ENCODE measurements at places on chromosomes 2 and 18.

GRCh38 chr2:197198890-197199289 is 111.7 kb downstream of the ANKRD44 start:
- DNase-seq, result no peak

- no peak for DNase-seq
Measured at GRCh38 chr18:49618742-49619681, 57.2 kb downstream of the LIPG start.

DNA sequence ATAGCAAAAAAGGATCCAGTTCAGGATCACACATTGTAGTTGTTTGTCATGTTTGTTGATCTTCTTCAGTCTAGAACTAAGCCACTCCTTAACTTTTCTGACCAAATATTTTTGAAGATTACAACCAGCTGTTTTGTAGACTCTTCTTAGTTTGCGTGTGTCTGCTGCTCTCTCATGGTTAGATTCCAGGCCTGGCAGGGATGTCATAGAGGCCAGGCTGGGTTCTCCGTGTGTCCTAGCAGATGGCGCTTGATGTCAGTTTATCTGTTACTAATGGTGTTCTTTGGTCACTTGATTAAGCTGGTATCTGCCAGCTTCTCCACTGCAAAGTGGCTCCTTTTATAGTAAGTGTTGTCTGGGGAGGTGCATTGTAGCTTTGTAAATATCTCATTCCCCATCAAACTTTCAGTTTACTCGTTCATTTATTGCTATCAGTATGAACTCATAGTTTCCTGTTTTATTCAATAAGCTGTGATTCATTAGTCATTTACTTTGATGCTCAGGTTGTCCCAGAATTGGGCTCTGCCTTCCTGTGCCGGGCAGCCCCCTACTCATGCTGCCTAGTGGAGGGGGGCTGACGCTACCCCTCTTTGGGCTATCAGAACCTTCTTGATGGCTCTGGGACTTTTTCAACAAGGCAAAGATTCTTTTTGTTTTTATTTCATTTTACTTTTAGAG is 42.1 kb downstream of the GRHL1 start:
- no peak for DNase-seq

DNA sequence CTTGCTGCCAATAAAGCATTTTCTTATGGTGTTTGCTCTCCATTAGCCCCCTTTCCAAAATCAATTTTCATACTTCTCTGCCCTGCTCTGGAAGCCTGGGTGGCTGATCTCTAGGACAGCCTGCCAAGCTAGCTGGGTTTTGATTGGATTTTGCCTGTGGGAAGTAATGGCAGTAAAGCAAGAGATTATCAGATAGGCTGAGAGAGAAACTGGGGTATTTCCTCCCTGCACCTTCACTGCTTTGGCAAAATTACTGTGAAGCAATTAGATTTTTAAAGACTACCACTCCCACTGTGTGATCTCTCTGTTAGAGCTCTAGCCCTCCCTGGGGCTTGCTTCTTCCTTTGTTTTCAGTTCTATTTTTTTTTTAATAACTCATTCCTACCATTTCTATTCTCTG is 223.8 kb downstream of the DLGAP1 start:
- DNase-seq, result no peak

DNA sequence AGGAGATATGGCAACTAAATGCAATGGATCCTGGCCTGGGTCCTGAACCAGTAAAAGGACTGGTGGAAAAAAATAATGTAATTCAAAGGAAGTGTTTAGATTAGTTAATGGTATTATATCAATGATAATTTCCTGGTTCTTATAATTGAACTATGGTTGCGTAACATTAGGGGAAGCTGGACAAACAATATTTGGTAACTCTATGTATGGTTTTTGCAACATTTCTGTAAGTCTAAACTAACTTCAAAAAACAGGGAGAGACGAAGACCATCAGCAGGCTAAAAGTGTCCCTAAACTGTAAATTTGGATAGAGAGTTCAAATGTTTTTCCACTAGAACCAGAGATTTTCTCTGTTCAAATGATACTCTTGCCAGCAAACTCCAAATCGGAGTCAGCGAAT is 36.9 kb downstream of the KLF7 start:
- DNase-seq, result no peak

GRCh38 chr2:183995632-183996031 is 602.7 kb upstream of the ZNF804A start:
- no peak for DNase-seq

- no peak for DNase-seq
Measured at GRCh38 chr18:8951491-8951890, 151.0 kb upstream of the NDUFV2 start.

- no peak for DNase-seq
Measured at GRCh38 chr2:120597595-120598193, 138.0 kb upstream of the GLI2 start.

DNA sequence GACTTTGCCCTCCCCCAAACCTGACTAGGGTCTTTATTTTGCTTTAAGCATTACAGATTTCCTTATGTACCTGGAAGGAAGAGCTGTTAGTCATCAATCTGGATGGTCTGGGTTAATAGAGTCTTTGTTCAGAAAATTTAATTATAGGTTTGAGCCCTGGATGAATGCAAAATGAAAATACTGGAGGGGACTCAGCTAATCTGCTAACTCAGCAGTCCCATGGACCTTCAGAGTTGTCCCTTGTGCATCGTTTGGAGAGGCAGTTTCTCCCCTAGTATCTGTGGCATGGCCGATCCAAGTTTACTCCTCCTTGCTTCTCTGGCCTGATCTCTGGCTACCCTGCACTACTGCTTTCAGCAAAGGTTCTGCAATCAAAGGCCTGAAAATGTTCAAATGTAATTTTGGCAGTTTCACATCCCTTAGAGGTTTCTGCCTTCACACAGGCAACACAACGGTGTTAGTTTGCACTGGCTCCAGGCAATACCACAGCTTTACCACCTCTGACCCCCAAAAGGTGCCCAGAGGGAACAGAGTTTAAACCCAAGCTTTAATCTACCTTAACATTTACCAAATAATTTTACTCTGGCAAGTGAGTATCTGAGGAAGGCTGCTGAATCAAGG is 134.3 kb downstream of the THADA start:
- DNase-seq, result no peak

- DNase-seq, result no peak
Measured at GRCh38 chr2:177225965-177226360, 13.4 kb downstream of the HNRNPA3 start.

DNA sequence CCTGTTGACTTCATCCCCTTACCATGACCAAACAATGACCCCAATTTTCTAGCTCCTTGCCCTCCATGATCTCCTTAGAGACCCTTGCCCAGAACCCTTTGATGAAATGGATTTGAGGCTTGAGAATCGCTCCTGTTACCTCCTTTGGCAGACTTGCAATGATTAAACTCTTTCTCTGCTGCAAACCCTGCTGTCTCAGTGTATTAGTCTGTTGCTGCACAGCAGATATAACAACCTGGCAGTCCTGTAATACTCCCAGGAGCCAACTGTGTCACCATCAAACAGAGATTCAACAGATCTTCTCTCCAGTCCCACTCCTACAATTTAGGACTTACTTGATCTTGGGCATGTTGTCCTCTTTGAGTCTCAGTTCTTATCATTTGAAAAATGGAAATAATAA is 242.9 kb downstream of the HRH4 start:
- DNase-seq, result no peak

GRCh38 chr2:217393585-217394032 is 533.7 kb upstream of the TNP1 start:
- DNase-seq, result no peak

DNA sequence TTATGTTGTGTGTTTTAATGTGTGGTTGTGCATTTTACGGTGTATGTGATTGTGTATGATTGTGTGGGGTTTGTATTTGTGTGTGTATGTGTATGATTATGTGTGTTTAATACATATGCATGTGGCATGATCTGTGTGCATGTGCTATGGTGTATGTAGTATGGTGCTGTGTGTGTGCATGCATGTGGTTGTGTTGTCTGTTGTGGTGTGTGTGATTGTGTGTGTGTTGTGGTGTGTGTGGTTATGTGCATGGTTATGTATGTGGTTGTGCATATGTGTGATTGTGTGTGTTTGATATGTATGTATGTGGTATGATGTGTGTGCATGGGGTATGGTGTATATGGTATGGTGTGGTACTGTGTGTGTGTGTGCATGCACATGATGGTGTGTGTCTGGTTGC is 148.1 kb upstream of the AGAP1 start:
- no peak for DNase-seq

GRCh38 chr18:51559902-51560287 is 362.4 kb upstream of the MEX3C start:
- DNase-seq, result no peak

GRCh38 chr2:133711201-133711600 is 142.9 kb upstream of the NCKAP5 start:
- no peak for DNase-seq

- DNase-seq, result no peak
Measured at GRCh38 chr2:190023860-190024259, 38.7 kb downstream of the MSTN start.

GRCh38 chr2:176854062-176854461 is 358.5 kb upstream of the HNRNPA3 start:
- no peak for DNase-seq

DNA sequence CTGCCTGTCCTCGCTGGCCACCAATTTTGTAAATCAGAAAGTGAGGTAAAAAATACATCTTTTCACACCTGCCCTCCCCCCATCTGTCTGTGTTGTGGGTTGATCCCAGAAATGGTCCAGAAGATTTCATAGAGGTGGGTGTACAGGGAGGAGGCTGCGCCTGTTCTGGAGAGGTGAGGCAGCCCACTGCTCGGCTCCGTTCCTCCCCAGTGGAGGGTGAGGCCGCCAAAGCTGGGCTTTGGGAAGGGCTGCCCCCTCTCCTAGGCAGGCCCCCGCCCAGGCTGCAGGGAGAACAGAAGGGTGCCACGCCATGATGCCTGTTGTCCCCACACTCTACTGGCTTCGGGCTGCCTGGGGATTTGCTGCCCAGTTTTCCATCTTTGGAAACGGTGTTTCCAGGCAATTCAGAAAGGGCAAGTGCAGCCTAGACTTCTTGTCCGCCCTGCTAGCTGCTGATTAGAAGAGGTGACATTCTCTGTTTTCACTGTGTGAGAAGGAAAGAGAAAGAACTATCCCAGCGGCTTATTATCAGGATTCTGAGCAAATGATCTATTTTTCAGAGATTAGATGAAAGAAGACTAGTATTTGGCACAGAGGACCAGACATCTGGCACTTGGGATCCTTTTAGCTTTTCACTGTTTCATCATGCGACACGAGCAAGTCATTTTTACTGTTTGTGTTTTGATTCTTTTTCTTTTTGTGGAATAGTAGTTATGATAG is 18.7 kb downstream of the SMARCAL1 start:
- no peak for DNase-seq

DNA sequence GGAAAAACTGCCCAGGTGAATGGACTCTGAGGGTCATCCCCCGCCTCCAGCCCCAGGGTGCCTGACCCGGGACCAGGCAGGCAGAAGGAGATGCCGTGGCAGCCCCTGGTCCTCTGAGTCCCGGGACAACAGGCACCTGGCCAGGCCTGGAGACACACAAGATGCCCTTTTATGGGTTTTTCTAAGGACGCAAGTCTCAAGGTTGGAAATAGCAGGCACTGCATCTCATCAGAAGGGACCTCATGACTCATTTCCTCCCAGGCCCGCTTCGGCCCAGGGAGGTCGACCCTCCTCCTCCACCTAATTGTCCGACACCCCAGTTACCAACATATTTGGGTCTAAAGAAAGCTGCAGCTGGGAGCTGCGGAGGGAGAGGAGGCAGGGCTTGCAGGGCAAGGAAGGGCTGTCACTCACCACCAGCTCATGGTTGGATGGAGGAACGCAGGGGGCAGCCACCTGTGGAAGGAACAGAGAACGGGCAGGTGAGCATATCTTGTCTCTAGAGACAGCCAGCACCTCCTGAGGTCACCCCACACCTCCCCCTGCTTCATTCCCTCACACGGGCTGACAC is 82.9 kb downstream of the TNS1 start:
- DNase-seq, result no peak

DNA sequence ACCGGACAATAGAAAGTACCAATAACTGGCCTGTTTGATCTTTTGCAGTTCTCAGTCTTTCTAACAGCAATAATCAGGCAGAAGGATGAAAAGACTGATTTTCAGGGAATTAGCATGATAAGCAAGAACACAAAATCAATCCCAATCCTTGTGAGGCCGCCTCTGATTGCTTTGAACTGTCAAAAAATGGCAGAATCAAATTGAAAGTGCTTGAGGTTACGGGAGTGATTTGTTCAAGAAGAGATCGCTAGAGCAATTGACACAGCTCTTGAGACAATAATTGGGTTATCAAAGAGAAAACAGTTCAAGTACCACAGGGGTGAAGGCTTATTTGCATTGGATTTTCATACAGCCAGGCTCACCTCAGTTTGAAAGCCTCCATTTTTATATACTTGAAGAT is 663.4 kb downstream of the ARHGAP15 start:
- no peak for DNase-seq

- no peak for DNase-seq
Measured at GRCh38 chr18:3605954-3606443, 156.0 kb downstream of the TGIF1 start.

GRCh38 chr2:111632661-111633060 is 251.3 kb downstream of the ANAPC1 start:
- no peak for DNase-seq

GRCh38 chr2:183253441-183254130 is 129.3 kb downstream of the NUP35 start:
- no peak for DNase-seq

- no peak for DNase-seq
Measured at GRCh38 chr2:160908157-160908556, 252.1 kb upstream of the TANK start.

- no peak for DNase-seq
Measured at GRCh38 chr2:48423376-48423775, 106.6 kb upstream of the STON1 start.

DNA sequence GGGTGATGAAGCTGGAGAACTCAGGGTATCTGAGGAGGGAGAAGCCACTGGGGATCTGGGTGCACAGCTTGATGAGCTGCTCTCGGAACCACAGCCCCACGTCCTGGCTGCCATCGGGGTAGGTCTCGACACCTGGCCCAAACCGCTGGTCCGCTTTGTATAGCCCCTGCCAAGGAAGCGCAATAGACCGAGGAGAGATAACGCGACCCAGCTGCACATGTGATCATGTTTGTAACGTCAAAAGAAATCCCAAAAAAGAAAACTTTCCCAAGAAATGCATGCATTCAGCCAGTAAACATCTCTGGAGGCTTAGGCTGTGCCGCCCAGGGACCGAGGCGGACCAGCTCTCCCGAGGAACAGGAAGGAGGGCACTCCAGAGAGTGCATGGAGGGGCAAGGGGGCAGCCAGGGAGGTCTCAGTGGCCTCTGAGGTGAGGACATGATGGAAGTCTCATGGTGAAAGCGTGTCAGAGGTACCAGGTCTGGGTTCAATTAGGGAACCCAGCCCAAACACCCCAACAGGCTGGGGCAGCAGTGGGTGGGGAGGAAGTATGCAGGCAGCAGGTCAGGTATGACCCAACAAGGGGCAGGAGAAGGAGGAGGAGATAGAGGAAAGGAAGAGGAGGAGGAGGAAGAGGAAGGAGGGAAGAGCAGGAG is 28.3 kb downstream of the ANKMY1 start:
- no peak for DNase-seq

GRCh38 chr2:227280895-227281294 is 44.2 kb upstream of the MFF start:
- DNase-seq, result no peak

GRCh38 chr2:144208924-144209323 is 311.0 kb downstream of the ZEB2 start:
- DNase-seq, result no peak

- no peak for DNase-seq
Measured at GRCh38 chr2:167726788-167727187, 520.6 kb downstream of the STK39 start.

GRCh38 chr2:162688403-162688802 is 150.2 kb downstream of the KCNH7 start:
- DNase-seq, result no peak

Measured in nucleus accumbens (tissue), 56 donors.